CD4-positive, CD25-positive, alpha-beta regulatory T cell (primary cell): ENCODE measurements at places on chromosomes 5 and 9. TPM values are rescaled to one million over a fixed set of nuclear protein-coding genes. Genes with fewer than 3 reads are reported as not detected.
A peak's percentile ranks its signal among the peaks of the same experiment; 100 is the strongest.

- H3K4me1 ChIP-seq = peaks cover 67% of the 10 kb centered on the region
- H3K27me3 ChIP-seq = no peaks in the 10 kb centered on the region
- peak overlapping the region; percentile 91 for H3K27ac ChIP-seq
- H3K4me3 ChIP-seq = peak overlapping the region; percentile 100
- no peak for DNase-seq
- no peaks in the 10 kb centered on the region for H3K36me3 ChIP-seq
Measured at GRCh38 chr5:95823218-95823737, 752 bp upstream of the GLRX start.

Gene LCN1
- not detected for total RNA-seq

Gene TPPP
- total RNA-seq = 12.4 TPM

Gene MZB1
- 2.2 TPM for total RNA-seq

Gene TMEM252
- total RNA-seq = not detected

- H3K4me1 ChIP-seq = no peaks in the 10 kb centered on the region
- no peak for DNase-seq
- no peaks in the 10 kb centered on the region for H3K36me3 ChIP-seq
- no peak overlapping the region for H3K27ac ChIP-seq
Measured at GRCh38 chr5:51974834-51975233, 591.6 kb downstream of the ISL1 start.

GRCh38 chr9:131036529-131037334 lies 27.8 kb downstream of the LAMC3 start:
- H3K27ac ChIP-seq = no peak overlapping the region
- DNase-seq = no peak
- H3K36me3 ChIP-seq = no peaks in the 10 kb centered on the region
- H3K4me1 ChIP-seq = no peaks in the 10 kb centered on the region

DNA sequence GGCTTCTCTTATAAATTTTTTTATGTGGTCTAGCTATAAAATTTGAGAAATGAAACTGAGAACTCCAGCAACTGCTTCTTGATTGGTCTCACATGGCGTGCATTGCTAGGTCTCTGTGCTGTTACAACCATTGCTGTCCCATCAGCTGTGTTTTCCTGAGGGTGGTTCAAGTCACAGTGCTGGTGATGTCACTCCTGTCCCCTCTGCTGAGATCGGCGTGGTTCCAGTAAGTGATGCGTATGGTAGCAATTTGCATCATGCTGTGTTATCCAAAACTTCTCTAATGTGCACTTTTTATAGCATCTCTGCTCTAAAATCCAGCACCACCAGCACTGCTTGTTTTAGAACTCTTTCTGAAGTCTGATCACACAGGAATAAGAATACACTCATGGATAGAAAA lies 112.6 kb upstream of the ZNF608 start:
- no peak for DNase-seq
- no peaks in the 10 kb centered on the region for H3K4me1 ChIP-seq
- H3K4me3 ChIP-seq = no peak overlapping the region
- no peak overlapping the region for H3K27ac ChIP-seq

GRCh38 chr5:136012041-136012804 lies 16.6 kb upstream of the TGFBI start:
- H3K4me1 ChIP-seq = no peaks in the 10 kb centered on the region
- no peak overlapping the region for H3K27ac ChIP-seq
- H3K36me3 ChIP-seq = no peaks in the 10 kb centered on the region
- peaks cover 7% of the 10 kb centered on the region for H3K27me3 ChIP-seq
- H3K4me3 ChIP-seq = no peak overlapping the region
- no peak for DNase-seq

DNA sequence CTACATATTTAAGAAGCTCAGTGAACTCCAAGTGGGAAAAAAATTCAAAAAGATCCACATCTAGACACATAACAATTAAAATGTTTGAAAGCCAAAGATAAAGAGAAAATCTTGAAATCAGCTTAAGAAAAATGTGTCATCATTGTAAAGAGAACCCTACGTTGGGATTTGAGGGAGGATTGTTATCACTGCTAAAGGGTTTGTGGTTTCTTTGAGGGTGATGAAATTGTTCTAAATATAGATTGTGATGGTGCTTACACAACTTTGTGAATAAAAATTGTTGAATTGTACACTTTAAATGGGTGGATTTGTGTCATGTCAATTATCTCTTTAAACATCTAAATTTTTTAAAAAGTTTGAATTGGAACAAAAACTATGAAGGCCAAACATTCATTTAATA lies 92.2 kb upstream of the ADAMTS19 start:
- H3K27ac ChIP-seq = no peak overlapping the region
- H3K36me3 ChIP-seq = no peaks in the 10 kb centered on the region
- no peaks in the 10 kb centered on the region for H3K27me3 ChIP-seq
- H3K4me3 ChIP-seq = no peak overlapping the region
- DNase-seq = no peak

GRCh38 chr5:111984044-111984443 lies 227.1 kb upstream of the NREP start:
- no peaks in the 10 kb centered on the region for H3K27me3 ChIP-seq
- no peaks in the 10 kb centered on the region for H3K36me3 ChIP-seq
- H3K4me3 ChIP-seq = no peak overlapping the region
- no peak for DNase-seq
- no peaks in the 10 kb centered on the region for H3K4me1 ChIP-seq

DNA sequence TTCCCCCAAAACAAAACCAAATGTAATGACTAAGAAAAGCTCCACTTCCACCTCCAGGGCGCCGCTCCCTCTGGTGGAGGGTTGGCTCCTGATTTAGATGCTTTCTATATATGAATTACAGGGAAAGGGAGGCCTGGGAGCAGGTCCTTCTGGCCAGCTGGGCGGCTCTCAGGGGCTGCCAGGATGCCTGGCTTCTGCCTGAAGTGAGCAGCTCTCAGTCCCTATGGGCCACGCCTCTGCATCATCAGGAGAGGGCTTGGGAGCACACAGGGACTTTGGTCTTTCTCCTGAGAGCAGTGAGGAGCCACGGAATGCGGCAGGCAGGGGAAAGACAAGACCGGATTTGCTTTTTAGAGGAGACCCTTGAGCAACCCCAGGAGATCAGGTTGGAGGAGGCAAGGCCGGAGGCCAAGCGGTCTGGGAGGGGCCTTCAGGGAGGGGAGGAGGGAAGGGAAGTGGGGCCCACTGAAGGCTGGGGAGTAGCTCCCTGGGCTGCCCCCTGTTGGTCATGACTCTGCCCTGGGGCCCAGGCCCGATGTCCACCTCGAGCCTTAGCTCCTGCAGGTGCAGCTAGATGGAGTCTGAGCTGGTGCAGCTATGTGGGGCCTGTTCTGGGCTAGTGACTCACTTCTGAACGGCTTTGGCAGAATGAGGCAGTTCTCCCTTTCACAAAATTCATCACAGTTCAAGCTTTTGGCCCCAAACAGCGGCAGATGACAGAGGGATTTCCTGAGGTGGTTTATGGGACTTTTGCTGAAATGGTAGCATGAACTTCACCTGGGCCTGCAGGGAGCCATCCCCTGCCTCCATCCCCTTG lies 11.3 kb upstream of the GRHPR start:
- H3K27me3 ChIP-seq = no peaks in the 10 kb centered on the region
- no peak overlapping the region for H3K27ac ChIP-seq
- no peak overlapping the region for H3K4me3 ChIP-seq
- DNase-seq = no peak
- H3K4me1 ChIP-seq = peaks cover 19% of the 10 kb centered on the region
- H3K36me3 ChIP-seq = no peaks in the 10 kb centered on the region

Gene TMEM232
- 1.0 TPM for total RNA-seq

DNA sequence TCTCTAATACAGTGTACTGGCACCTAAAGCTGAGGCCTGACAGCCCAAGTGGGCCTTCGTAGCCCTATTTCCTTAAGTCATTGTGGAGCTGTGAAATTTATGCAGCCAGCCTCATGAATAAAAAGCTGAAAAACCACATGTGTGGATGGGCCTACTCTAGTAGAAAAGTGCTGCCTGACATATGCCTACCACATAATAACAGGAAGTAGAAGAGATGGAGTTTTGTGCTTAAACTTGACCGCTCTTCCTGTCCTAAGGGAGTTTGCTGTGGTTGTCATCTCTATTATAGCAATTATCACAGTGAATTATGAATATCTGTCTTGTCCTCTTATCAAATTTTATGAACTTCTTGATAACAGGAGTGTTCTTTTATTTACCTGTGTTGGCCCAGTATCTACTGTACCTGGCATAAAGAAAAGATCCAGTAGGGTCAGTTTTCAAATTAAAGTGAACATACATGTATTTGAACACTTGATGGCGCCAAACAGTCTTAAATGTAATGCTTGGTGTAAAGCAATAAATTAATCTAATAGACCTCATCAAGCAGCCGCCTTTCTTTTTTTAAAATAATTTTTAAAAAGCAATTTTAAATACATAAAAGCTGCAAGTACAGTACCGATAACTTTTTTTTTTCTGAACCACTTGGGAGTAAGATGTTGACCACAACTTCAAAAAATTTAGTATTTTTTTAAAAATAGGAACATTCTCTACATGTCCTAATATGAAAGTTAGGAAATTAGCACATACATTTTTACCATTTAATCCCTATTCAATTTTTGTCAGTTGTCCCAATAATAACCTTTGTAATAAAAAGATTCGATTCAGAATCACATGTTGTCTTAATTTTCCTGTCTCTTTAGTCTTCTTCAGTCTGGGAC lies 51.0 kb downstream of the FKTN start:
- H3K4me1 ChIP-seq = no peaks in the 10 kb centered on the region
- peak; percentile 62 for DNase-seq
- H3K27ac ChIP-seq = no peak overlapping the region
- no peak overlapping the region for H3K4me3 ChIP-seq
